ENCODE measurements at places on chromosomes 3 and 15. TPM values are rescaled to one million over a fixed set of nuclear protein-coding genes. Genes with fewer than 3 reads are reported as not detected.

EPHA6 gene
- not detected for total RNA-seq

NR2F2 gene
- not detected for total RNA-seq

SHC4 gene
- 0.66 TPM for total RNA-seq

CRBN gene
- total RNA-seq = 52.0 TPM

AHSG gene
- not detected for total RNA-seq

MELTF gene
- 7.6 TPM for total RNA-seq

SAMMSON gene
- total RNA-seq = not detected

KCNAB1 gene
- 0.08 TPM for total RNA-seq

All from activated CD8-positive, alpha-beta T cell treated with anti-CD3 and anti-CD28 coated beads, Interleukin-2, amount 10 ng/mL, durations not matched to agents 7 days and 5 days (primary cell).